Suprapubic skin (tissue), 4 donors: ENCODE measurements at places on chromosomes 5 and 9.

DNA sequence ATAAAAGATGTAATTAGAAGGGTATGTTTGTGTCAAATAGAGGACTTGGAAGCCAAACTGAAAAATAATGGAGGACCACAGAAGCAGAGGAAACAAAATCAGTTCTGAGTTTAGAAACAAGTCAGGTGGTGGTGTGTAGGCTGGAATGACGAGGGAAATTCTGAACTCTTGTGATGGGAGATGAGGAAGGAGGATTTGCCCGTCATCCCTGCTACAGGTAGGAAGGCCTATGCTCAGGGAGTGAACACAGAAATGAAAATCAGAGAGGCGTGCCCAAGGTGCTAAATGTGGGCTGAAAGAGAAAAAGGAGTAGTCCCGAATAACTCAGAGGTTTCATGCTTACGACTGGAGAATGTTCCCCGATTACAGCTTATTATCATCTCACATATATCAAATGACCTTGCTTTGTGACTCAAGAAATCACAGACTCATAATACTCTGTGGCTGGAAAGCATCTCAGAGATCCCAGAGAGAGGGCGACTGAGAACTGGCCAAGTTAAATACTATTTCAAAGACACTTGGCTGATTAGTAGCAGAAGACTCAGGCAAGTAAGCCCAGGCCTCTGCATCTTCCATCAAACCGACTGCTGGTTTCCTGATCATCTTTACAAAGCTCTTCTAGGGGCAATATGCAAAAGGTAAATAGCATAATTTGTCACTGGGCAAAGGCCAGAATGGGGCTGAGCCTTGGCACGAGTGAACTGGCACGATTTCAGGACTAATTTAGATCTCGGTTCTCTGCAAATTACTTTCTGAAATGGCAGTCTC, 126.0 kb downstream of the SUSD1 start:
- DNase-seq = no peak

- no peak for DNase-seq
Observed at GRCh38 chr5:130708754-130709153, 456.3 kb downstream of the HINT1 start.

DNA sequence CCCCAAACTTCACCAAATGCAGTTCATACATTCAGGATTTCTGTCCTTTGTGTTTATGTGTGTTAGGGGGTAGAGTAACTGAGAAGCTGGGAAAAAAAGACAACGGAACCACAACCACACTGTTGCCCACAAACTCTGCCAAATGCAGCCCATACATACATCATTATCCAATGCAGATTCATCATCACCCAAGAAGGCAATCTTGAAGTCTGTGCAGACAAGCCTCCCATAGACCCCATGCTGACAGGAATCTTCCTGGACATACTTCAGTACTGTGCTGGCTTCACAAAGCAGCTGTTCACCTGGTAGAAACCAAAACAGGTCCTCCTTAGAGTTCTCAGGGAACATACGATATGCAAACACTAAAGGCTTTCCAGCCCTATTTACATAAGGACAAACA, 38.9 kb downstream of the MTMR12 start:
- DNase-seq = no peak

- no peak for DNase-seq
Observed at GRCh38 chr5:18395126-18396110, 761.2 kb downstream of the TAF11L14 start.

- no peak for DNase-seq
Observed at GRCh38 chr5:14432931-14433589, 148.5 kb upstream of the OTULINL start.

DNA sequence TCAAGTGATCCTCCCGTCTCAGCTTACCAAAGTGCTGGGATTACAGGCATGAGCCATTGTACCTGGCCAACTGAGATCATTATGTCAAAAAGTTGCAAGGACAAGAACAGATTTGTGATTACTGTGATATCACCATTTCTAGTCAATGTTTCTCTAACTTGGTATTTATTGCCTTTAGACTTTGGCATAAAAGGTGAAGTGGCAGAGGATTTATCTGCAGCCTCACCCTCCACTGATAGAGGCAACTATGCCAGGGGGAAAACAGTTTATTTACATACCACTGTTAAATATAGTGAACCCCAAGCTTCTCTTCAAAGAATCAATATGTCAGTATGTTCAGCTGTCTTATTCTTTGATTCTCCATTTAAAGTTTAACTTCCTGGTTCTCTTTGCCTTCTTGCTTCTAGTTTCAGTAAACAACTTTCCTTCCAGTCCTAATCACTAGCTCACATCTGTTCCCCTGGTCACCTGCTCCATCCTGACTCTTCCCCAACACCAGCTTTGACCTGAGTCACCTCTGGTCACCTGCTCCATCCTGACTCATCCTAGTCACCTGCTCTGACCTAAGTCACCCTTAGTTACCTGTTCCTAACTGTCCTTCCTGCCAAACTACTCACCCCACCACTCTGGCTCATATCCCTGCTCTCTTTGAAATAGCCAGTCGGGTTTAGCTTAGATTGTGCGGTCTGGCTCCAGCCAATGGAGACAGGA, 29.9 kb downstream of the SEMA6A start:
- no peak for DNase-seq

DNA sequence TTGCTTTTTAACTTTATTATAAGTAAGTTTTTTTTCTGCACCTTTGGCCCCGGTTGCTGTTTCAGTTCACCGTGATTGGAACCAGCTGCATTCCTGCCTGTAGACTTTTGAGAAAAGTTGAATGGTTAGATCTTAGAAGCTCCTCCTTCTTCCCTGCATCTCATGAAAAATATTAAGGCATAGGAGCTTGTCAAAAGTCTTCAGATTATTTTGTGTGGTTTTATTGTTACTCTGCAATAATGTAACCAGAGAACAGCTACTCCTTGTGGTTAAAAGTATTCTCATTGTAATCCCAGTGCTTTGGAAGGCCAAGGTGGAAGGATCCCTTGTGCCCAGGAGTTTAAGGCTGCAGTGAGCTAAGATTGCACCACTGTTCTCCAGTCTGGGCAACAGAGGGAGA, 3.3 kb upstream of the SLC2A8 start:
- no peak for DNase-seq

- no peak for DNase-seq
Observed at GRCh38 chr5:151493665-151494064, 46.3 kb downstream of the SLC36A1 start.

DNA sequence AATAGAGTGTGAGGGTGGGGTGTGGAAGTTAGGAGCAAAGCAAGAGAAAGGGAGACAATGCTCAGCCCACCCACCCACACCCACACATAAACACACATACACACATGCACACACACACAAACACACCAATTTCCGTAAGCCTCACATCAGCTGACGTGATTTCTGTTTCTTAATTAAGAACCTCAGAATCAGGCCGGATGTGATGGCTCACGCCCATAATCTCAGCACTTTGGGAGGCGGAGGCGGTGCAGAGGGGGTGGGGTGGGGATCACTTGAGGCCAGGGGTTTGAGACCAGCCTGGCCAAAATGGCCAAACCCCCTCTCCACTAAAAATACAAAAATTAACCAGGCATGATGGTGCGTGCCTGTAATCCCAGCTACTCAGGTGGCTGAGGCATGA, 26.4 kb upstream of the PIK3R1 start:
- no peak for DNase-seq

- DNase-seq = no peak
Observed at GRCh38 chr5:150361301-150361700, 3.8 kb downstream of the TCOF1 start.

DNA sequence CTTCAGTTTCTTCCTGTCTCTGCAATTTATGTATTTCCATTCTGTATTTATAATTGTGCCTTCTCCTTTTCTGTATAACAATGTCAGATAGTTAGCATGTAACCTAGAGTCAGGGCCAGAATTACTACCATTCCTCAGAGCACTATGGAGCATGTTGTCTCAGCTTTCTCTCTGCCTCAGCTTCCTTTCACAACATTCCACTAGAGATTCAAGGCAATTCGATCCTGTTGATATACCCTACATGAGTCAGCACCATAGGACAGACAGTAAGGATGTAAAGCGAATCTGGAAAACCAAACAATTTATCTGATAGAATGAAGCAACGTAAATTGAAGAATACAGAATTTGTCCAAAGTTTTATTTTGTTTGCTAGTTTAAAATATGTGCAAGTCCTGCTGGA, 728.3 kb upstream of the SEMA6A start:
- DNase-seq = no peak

DNA sequence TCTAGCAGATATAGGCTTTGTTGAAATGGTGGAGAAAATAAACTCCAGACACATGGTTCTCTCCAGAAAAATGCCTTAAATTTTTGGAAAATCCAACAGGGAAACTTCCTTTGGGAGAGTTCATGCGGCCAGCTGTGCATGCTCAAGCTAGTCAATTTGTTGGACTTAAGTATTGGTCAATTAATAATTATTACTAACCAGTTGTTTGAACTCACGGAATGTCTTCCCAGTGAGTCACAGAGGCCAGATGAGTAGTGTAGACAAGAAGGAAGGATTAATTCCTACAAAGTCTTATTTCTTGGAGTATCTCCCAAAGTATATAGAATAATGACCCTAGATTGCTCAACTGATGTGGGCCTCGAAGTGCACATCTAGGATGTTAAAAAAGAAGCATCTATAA, 103.6 kb downstream of the MACIR start:
- DNase-seq = no peak

- no peak for DNase-seq
Observed at GRCh38 chr5:2740051-2740875, 11.2 kb downstream of the IRX2 start.

DNA sequence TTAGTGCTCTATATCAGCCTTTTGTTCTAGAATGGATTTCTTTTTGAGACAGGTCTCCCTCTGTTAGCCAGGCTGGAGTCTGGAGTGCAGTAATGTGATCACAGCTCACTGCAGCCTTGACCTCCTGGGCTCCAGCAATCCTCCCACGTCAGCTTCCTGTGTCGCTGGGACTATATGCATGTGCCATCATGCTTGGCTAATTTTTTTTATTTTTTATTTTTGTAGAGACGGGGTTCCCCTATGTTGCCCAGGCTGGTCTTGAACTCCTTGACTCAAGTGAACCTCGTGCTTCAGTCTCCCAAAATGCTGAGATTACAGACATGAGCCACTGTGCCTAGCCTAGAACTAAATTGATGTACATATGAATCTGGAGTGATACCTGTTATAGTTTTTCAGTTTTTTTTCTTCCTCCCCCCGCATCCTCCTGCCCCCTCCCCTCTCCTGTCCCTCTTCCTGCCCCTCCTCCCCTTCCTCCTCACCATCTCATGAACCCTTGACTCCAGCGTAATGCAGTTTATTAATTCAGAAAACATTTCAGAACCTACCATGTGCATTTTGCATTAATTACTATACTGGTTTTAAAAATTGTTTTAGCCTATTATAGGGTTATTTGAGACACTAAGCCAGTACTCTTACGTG, 37.4 kb upstream of the TNFAIP8 start:
- no peak for DNase-seq

DNA sequence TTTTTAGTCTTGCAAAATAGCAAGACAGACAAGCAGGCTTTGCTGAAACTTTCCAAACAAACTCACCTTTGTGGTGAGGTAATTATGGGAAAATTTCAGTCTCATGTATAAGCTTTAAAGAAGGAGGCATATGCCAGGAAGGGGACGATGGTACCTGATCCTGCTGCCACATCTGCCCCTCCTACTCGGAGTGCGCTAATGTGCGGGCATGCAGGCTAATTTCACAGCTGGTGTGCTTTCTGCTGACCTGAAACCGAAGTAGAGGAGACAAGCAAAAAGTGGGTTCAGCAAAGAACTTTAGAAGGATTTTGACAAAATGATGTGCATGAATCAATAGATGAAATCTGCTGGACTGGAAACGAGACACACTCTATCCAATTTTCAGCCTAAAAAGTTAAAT, 117.1 kb upstream of the IRX4 start:
- DNase-seq = no peak

DNA sequence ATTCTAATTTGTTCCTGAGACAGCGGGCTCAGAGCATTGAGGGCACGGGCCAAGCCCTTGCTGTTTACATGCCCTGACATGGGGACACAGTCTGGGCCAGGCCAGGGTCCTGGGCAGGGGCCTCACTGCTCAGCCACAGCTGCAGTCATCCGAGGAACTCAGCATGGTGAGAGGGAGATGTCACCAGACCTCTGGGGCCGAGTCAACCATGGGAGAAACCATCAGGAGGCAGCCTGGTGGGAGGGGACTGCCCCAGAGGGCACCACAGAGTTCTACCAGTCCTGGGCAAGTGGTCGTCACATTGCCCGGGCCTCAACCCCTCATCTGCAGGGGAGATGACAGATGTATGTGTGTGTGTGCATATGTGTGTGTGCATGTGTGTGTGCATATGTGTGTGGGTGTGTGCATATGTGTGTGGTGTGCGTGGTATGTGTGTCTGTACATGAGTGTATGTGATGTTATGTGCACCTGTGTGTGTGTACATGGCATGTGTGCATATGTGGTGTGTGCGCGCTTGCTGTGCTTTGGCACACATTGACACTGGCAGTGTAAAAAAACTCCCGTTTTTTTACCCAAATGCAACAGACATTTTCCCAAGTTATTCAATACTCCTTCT, 42.4 kb upstream of the TMEM250 start:
- no peak for DNase-seq

- DNase-seq = no peak
Observed at GRCh38 chr5:148458036-148458888, 74.5 kb downstream of the FBXO38 start.

- DNase-seq = no peak
Observed at GRCh38 chr5:129912601-129913255, 8.5 kb downstream of the CHSY3 start.

GRCh38 chr9:24436761-24437160, 108.9 kb downstream of the IZUMO3 start:
- DNase-seq = no peak

- peak; percentile 67 for DNase-seq
Observed at GRCh38 chr9:98255061-98255577, 330 bp downstream of the TBC1D2 start.

GRCh38 chr5:38562444-38563210, 6.2 kb upstream of the LIFR start:
- DNase-seq = no peak

GRCh38 chr5:143699121-143699520, 112.8 kb upstream of the HMHB1 start:
- no peak for DNase-seq

DNA sequence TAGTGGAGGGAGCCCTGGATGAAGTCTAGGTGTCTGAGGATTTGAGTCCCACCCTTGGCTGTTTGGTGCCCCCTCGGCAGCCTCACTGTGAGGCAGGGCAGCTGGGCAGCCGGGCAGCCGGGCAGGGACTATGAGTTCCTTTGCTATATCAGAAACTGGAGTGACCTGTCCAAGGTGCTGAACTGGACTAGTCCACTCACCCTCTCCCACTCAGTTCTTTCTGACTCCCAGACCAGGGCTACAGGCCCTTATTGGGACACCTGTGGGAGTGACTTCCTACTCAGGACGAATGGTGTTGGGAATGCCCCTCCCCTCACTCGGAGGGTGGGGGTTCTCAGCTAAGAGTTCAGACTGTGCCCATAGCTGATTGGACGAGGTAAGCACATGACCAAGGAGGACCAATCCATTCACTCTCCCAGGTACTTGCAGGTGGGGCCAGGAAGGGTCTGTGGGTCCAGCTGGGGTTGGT, 34.1 kb upstream of the RAPGEF1 start:
- no peak for DNase-seq

DNA sequence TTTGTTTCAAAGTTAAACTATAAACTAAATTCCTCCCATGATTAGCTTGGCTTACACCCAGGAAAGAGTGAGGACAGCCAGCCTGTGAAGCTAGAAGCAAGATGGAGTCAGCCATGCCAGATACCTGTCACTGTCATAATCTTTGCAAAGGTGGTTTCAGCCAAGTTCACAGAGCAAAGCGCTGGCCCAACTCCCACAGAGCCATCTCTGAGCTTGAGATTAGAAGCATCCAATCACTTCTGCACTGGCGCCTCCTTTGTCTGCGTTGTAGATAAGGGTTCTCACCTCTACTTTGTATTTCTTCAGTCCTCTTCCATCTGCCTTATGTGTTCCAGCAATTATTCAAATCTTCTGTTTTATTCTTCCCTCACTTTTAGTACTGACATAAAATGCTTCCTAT, 119.4 kb upstream of the ACO1 start:
- DNase-seq = no peak
